Thoracic aorta (tissue), 2 donors: ENCODE measurements at places on chromosomes 3 and 15. TPM values are rescaled to one million over a fixed set of nuclear protein-coding genes. Genes with fewer than 3 reads are reported as not detected.

GRCh38 chr15:37888356-37888755, 46.1 kb upstream of the TMCO5A start:
- H3K4me1 ChIP-seq: no peaks in the 10 kb centered on the region
- no peak overlapping the region for H3K27ac ChIP-seq
- H3K27me3 ChIP-seq: no peaks in the 10 kb centered on the region

- H3K27ac ChIP-seq: peak overlapping the region; percentile 98
- H3K27me3 ChIP-seq: no peaks in the 10 kb centered on the region
- DNase-seq: no peak
Observed at GRCh38 chr3:50262778-50263177, 6.2 kb upstream of the SEMA3B start.

GRCh38 chr15:101505610-101506337, 16.3 kb upstream of the PCSK6 start:
- DNase-seq: no peak
- no peaks in the 10 kb centered on the region for H3K36me3 ChIP-seq

TIPIN gene
- total RNA-seq: 2.8 TPM

GRCh38 chr3:39808467-39809180, 785 bp upstream of the MYRIP start:
- peak overlapping the region; percentile 65 for H3K4me3 ChIP-seq
- peaks cover 2% of the 10 kb centered on the region for H3K4me1 ChIP-seq

JAGN1 gene
- 38.6 TPM for total RNA-seq

PBRM1 gene
- 84.5 TPM for total RNA-seq

GRCh38 chr15:66921319-66921915, 144.0 kb upstream of the SMAD3 start:
- H3K27me3 ChIP-seq: no peaks in the 10 kb centered on the region
- peak overlapping the region; percentile 31 for H3K27ac ChIP-seq
- H3K4me1 ChIP-seq: peaks cover 10% of the 10 kb centered on the region
- DNase-seq: no peak

RAD51 gene
- not detected for total RNA-seq

DNA sequence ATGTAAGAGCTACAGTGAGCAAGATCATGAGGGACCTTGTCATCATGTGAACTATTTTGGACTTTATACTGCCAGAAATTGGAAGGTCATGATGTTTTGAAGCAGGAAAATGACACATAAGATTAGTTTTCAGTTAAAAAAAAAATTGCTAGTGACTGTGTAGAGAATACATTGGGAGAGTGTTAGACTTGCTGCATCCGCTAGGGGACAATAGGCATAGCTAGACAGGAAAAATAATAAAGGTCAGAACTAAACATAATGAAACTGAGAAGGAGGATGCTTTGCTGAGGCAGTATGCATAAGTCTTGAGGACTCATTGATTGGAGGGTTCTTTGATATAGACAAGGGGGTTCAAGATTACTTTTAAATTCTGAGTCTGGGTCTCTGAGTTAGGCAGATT, 275.8 kb upstream of the KCNH8 start:
- H3K4me1 ChIP-seq: peaks cover 17% of the 10 kb centered on the region
- H3K36me3 ChIP-seq: no peaks in the 10 kb centered on the region
- H3K27ac ChIP-seq: no peak overlapping the region
- no peak overlapping the region for H3K4me3 ChIP-seq
- no peak for DNase-seq
- no peaks in the 10 kb centered on the region for H3K27me3 ChIP-seq

IMPDH2 gene
- 56.0 TPM for total RNA-seq

DNA sequence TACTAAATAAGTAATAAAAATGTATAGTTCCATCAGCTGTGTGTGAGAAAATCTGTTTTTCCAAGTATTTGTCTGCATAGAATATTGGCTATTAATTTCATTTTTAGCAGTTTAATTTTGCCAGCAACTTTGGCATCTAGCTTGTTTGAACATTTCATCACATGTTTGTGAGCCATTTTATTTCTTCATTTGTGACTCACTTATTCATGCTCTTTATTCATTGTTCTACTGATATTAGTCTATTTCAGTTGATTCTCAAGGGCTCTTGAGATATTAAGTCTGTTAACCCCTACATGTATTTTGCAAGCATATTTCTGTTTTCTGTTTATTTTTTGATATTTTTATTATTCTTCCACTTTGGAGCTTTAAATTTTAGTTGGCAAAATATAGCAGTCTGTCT, 74.0 kb upstream of the PHLDB2 start:
- H3K36me3 ChIP-seq: no peaks in the 10 kb centered on the region
- H3K27me3 ChIP-seq: no peaks in the 10 kb centered on the region
- H3K4me3 ChIP-seq: no peak overlapping the region
- no peak for DNase-seq
- H3K4me1 ChIP-seq: peaks cover 26% of the 10 kb centered on the region
- H3K27ac ChIP-seq: peak overlapping the region; percentile 16

ECE2 gene
- not detected for total RNA-seq

DNA sequence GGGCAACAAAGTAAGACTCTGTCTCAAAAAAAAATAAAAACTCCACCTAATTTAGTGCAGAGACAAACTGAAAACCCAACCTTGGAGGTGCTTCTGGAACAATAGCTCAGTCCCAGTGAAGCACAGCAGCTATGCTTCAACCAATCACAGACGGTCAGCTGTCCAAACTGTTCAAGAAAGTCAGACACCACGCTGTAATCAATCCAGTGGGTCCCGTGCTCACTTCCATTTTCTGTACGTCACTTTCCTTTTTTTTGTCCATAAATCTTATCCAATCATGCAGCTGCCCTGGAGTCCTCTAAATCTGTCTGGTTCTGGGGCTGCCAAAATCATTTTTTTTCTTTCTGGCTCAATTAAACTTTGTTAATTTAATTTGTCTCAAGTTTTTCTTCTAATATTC, 93.6 kb upstream of the FAM174B start:
- H3K36me3 ChIP-seq: no peaks in the 10 kb centered on the region
- DNase-seq: no peak
- H3K4me3 ChIP-seq: no peak overlapping the region

RETNLB gene
- total RNA-seq: not detected

GRCh38 chr15:31326875-31327668, 437 bp downstream of the KLF13 start:
- peak overlapping the region; percentile 76 for H3K4me3 ChIP-seq
- no peak for DNase-seq
- no peaks in the 10 kb centered on the region for H3K27me3 ChIP-seq
- H3K27ac ChIP-seq: peak overlapping the region; percentile 85

DISP2 gene
- 0.21 TPM for total RNA-seq

- H3K4me1 ChIP-seq: peaks cover 22% of the 10 kb centered on the region
- H3K36me3 ChIP-seq: no peaks in the 10 kb centered on the region
- no peak overlapping the region for H3K27ac ChIP-seq
- no peaks in the 10 kb centered on the region for H3K27me3 ChIP-seq
- no peak for DNase-seq
Observed at GRCh38 chr15:51229907-51230330, 108.5 kb downstream of the CYP19A1 start.

GNAT1 gene
- total RNA-seq: not detected

GRCh38 chr3:22732641-22733040, 470.5 kb upstream of the UBE2E2 start:
- H3K27ac ChIP-seq: no peak overlapping the region
- no peaks in the 10 kb centered on the region for H3K36me3 ChIP-seq
- H3K4me3 ChIP-seq: no peak overlapping the region
- no peaks in the 10 kb centered on the region for H3K27me3 ChIP-seq
- H3K4me1 ChIP-seq: no peaks in the 10 kb centered on the region

- no peaks in the 10 kb centered on the region for H3K27me3 ChIP-seq
- peaks cover 12% of the 10 kb centered on the region for H3K4me1 ChIP-seq
- DNase-seq: no peak
- no peak overlapping the region for H3K27ac ChIP-seq
- H3K4me3 ChIP-seq: no peak overlapping the region
Observed at GRCh38 chr3:178841011-178841410, 230.6 kb downstream of the ZMAT3 start.

GPR176 gene
- 88.0 TPM for total RNA-seq

DNA sequence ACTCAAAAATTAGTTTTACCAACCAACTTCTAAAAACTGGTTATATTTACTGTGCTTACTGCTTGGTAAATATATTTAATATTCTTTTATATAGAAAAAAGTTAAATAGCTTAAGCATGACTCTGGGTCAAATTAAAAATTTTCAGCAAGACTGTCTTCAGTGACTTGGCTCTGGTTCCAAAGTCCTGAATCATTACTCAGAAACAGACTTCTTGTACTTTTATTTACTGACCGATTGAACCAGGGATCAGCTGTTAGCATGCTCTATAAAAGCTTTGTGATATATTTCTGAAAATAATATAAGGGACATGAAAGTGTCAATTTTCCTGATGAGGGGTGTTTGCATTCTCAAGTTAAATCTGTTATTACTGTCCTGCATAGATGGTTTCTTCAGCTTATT, 164.3 kb downstream of the MCTP2 start:
- H3K4me3 ChIP-seq: no peak overlapping the region
- no peak overlapping the region for H3K27ac ChIP-seq
- H3K27me3 ChIP-seq: no peaks in the 10 kb centered on the region
- H3K4me1 ChIP-seq: no peaks in the 10 kb centered on the region

DNA sequence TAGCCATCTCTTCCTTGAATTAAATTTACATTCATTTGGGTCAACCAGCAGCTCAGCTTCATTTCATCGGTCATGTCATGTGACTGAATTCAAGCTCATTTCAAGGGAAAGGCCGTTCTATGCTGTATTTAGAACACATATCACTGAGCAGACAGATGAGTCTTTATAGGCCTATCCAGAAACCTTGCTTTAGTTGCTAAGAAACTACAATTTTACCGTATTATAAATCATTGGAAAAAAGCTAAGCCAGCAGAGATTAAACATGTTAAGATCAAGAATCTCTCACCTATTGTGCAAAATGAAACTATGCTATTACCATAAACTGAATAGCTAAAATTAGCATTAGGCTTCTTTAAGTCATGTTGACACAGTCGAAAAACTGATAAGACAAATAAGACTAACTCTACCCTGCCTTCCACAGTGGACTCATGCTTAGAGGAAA, 2.2 kb downstream of the NPTN start:
- peak overlapping the region; percentile 91 for H3K27ac ChIP-seq
- no peak for DNase-seq
- peak overlapping the region; percentile 87 for H3K4me3 ChIP-seq
- H3K27me3 ChIP-seq: no peaks in the 10 kb centered on the region
- no peaks in the 10 kb centered on the region for H3K36me3 ChIP-seq

GALNT15 gene
- 157 TPM for total RNA-seq

DNA sequence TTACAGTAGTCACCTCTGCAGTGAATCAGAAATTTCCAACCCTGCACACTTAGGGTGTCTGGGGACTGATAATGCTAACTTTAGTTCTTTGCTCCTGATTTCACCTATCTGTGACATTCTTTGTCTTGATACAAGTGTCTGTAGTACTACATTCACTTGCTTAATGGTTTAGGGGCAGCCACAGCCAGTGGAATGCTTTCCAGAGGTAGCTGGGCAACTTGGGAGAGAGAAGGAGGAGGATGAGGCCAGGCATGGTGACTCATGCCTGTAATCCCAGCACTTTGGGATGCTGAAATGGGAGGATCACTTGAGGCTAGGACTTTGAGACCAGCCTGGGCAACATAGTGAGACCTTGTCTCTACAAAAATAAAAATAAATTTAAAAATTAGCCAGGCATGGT, 8.5 kb downstream of the BAHD1 start:
- peaks cover 9% of the 10 kb centered on the region for H3K4me1 ChIP-seq
- no peak for DNase-seq
- no peaks in the 10 kb centered on the region for H3K36me3 ChIP-seq

DNA sequence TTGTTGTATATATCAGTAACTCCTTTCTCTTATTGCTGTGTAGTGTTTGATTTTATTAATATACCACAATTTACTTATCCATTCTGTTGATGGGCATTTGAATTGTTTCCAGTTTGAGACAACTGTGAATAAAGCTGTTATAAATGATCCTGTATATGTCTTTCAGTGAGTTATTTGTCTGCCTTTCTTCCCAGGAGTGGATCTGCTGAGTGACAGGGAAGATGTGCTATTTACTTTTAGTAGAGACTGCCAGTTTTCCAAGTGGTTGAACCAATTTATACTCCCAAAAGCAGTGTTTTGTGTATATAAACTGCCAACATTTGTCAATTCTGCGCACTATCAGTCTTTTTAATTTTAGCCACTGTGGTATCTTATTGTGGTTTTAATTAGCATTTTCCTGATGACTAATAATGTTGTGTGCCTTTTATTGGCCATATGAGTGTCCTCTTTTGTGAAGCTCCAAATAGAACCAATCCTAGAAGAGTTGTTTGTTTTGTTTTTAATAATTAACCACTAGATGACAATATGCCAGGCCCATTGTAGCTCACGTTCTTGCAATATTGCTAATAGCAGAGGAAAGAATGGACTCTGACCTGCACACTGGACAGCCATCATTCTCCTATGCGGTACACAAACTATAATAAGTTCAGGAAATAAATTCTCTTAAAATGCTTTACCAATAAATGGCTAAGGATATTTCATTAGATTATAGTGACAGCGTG, 25.3 kb downstream of the TRANK1 start:
- no peak for DNase-seq
- H3K27me3 ChIP-seq: no peaks in the 10 kb centered on the region
- peaks cover 4% of the 10 kb centered on the region for H3K4me1 ChIP-seq
- no peaks in the 10 kb centered on the region for H3K36me3 ChIP-seq
- no peak overlapping the region for H3K27ac ChIP-seq

DNA sequence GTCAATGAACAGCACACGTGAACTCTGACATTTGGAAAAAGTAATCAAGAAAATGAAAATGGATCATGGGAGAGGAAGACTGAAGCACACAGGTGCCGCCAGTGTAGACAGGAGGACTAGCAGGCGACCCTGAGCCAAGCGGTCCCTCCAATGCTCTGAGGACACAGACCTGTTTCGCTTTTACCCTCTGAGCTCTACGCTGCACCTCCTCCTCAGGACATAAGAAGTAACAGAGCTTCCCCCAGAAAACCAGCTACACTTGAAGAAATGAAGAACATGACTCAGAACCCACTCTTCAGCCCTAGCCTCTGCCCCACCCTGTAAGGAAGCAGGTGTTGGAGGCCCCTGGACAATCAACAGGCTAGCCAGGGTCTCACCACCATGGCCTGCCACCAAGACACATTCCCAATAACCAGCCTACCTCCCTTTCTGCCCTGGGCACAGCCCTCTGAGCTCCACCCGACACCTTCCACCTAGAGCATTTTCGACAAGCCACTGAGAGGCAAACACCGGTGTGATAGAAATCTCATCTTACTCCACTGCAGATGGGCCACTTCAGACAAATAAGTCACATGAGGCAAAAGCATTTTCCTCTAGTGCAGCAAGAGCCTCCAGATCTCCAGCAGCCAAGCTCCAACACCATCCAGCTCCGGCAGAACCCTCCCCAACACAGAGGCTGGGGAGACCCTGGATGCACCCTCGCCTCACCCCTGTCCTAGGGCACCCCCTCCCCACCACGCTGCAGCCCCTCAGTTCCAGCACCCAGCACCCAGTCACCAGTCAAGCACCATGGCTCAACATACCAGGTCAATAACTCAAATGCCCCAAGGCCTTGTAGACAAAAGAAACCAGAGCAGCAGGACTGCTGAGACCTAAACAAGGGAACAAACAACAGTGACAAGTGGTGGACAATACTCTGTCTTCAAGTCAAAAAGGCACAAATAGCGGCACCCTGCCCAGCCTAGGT, 11.4 kb downstream of the FAM174B start:
- DNase-seq: no peak
- no peak overlapping the region for H3K4me3 ChIP-seq
- H3K4me1 ChIP-seq: peaks cover 5% of the 10 kb centered on the region

GOLGA6B gene
- not detected for total RNA-seq

- DNase-seq: no peak
- peaks cover 8% of the 10 kb centered on the region for H3K36me3 ChIP-seq
- no peak overlapping the region for H3K27ac ChIP-seq
- H3K4me1 ChIP-seq: no peaks in the 10 kb centered on the region
Observed at GRCh38 chr3:33831053-33831452, 32.6 kb downstream of the PDCD6IP start.

GRCh38 chr3:6088433-6088832, 772.5 kb upstream of the GRM7 start:
- H3K27me3 ChIP-seq: no peaks in the 10 kb centered on the region
- DNase-seq: no peak
- no peak overlapping the region for H3K27ac ChIP-seq
- no peak overlapping the region for H3K4me3 ChIP-seq

SLC51B gene
- not detected for total RNA-seq
